ENCODE measurements at places on chromosomes 6 and 20.

DNA sequence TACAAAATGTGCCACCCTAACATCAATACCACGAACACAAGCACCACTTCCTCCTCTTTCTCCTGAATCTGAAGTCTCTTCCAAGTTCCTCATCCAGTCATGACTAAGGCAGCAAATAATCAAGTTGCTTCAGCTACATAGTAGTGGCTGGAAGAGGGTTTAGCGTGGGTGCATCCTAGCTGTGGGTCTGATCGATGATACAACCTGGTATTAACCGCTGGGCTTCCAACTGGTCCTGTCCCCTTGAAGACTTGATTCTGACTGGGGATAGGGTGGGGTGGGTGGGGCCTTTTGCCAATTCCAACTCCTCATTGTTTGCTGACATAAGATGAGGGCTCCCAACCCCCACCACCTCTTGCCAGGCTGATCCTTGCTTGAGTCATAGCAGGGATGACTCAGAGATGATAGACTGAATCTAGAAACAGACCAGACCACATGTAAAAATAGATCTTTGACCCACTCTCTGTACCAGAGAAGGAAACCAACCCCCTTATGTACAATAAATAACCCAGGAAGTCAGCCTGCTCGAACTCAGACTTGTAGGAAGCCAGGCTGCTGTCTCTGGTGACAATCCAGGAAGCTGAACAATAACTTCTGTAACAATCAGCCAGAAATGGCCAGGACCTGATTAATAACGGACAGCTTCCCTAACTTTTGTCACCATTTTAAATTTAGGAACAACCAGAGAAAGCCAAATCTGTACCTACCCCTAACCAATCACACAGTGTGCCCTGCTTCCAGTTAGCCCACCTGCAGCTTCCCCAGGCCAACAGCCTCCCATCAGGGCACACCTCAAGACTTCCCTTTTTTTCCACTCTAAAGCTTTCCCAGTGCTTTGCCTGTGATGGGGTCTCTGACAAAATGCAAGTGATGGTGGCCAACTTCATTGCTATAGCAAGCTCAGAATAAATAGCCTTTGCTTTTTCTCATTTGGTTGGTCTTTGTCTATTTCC lies 68.9 kb upstream of the FAM184A start:
- no peaks in the 10 kb centered on the region for H3K36me3 ChIP-seq
- no peak overlapping the region for H3K4me3 ChIP-seq
- H3K27me3 ChIP-seq: no peaks in the 10 kb centered on the region
- peaks cover 14% of the 10 kb centered on the region for H3K4me1 ChIP-seq

GRCh38 chr20:46071573-46071972 lies 18.2 kb downstream of the NCOA5 start:
- no peak overlapping the region for H3K27ac ChIP-seq
- DNase-seq: no peak
- no peaks in the 10 kb centered on the region for H3K27me3 ChIP-seq
- no peak overlapping the region for H3K4me3 ChIP-seq
- H3K36me3 ChIP-seq: peaks cover 83% of the 10 kb centered on the region

GRCh38 chr6:149024361-149024760 lies 277.5 kb downstream of the UST start:
- no peaks in the 10 kb centered on the region for H3K27me3 ChIP-seq
- H3K36me3 ChIP-seq: no peaks in the 10 kb centered on the region
- DNase-seq: no peak
- H3K27ac ChIP-seq: no peak overlapping the region
- H3K4me1 ChIP-seq: peaks cover 8% of the 10 kb centered on the region

DNA sequence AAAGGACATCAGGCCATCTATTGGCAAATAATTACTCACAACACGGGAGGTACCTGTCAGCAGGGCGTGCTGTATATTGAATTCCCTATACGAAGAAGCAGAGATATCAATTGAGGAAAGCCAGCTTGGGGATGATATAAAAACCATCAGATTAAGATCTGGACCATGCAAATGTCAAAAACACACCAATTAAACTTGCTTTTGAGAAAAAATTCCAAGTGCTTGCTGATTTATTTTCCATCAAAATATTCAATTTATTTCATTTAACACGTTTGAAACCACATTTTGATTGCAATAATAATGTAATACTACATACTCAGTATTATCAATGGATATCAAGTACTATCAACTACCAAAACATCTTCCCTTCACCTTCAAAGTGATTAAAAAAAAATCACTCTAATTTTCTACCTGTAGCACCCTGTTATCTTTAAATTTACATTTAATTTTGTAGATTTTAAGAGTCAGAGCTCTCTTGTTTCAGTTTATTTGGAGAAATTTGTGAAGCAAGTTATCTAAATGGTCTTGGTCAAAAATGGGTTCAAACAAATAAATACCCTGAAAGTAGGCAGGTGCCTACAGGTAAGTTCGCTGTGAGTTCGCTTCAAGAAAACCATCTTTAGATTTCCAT lies 6.8 kb upstream of the TBX18 start:
- no peak for DNase-seq
- no peaks in the 10 kb centered on the region for H3K36me3 ChIP-seq
- no peak overlapping the region for H3K4me3 ChIP-seq
- no peaks in the 10 kb centered on the region for H3K4me1 ChIP-seq
- H3K27me3 ChIP-seq: peaks cover 81% of the 10 kb centered on the region

DNA sequence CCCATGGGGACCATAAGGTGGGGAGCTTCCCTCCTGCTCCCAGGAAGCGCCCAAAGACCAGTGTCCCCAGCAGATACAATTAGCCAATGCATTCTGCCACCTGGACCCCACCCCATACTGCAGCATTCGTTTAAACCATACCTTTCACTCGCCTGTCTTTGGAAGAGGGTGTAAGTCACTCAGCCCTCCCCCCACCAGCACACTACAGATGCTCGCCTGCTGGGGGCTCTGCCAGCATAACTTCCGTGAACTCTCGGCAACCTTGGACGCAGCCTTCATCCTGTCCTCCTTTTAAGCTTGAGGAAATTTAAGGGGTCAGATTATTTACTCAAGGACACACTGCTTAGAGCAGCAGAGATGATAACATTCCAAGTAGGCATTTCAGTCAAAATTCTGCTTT lies 94.4 kb upstream of the NAA20 start:
- no peaks in the 10 kb centered on the region for H3K27me3 ChIP-seq
- DNase-seq: no peak
- no peaks in the 10 kb centered on the region for H3K36me3 ChIP-seq
- H3K4me1 ChIP-seq: peaks cover 60% of the 10 kb centered on the region
- peak overlapping the region; percentile 26 for H3K27ac ChIP-seq

- DNase-seq: no peak
- no peak overlapping the region for H3K27ac ChIP-seq
- no peak overlapping the region for H3K4me3 ChIP-seq
- H3K4me1 ChIP-seq: no peaks in the 10 kb centered on the region
- no peaks in the 10 kb centered on the region for H3K27me3 ChIP-seq
- peaks cover 23% of the 10 kb centered on the region for H3K36me3 ChIP-seq
Observed at GRCh38 chr6:109349419-109349987, 32.8 kb downstream of the CD164 start.

- H3K4me3 ChIP-seq: no peak overlapping the region
- no peak for DNase-seq
- H3K36me3 ChIP-seq: no peaks in the 10 kb centered on the region
- H3K27me3 ChIP-seq: no peaks in the 10 kb centered on the region
Observed at GRCh38 chr20:55160037-55160436, 684.6 kb downstream of the DOK5 start.

DNA sequence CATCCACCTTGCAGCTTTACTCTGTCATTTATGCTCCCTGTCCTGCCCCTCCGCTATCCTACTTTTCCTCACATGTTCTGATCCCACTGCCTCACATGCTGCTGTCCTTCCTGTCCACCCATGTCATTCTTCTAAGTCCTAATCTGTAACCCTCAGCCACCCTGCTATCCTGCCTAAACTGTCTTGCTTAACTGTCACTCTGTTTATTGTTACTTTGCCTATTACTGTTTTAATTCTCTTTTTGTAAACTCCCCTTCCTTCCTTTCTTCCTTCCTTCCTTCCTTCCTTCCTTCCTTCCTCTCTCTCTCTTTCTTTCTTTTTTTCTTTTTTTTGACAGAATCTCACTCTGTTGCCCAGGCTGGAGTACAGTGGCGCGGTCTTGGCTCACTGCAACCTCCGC lies 1.4 kb downstream of the CUL9 start:
- H3K4me1 ChIP-seq: peaks cover 37% of the 10 kb centered on the region
- no peak overlapping the region for H3K4me3 ChIP-seq
- no peak overlapping the region for H3K27ac ChIP-seq
- H3K27me3 ChIP-seq: no peaks in the 10 kb centered on the region

DNA sequence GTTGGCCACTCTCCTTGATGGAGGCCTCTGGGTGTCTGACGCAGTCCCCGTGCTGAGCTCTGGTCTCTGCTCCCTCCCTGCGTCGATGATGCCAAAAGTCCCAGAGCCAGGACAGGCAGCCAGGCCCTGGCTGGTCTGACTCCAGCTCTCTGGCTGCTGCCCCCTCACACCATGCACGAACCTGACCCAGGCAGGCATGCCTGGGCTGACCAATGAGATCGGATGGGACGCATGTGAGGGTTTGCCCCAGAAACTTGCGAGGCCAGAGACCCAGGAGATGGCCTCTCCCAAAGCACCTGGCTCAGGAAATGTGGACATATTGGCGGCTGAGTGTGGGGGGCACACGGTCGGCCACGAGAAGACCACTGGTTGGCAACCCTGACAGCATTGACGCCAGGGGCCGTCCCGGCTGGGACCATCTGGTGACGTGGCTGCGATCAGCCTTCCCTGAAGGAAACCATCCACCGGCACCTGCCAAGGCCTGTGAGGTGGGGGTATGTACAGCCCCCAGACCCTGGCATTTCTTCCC lies 51.2 kb upstream of the FRMD1 start:
- H3K27ac ChIP-seq: no peak overlapping the region
- no peak overlapping the region for H3K4me3 ChIP-seq
- no peaks in the 10 kb centered on the region for H3K4me1 ChIP-seq

DNA sequence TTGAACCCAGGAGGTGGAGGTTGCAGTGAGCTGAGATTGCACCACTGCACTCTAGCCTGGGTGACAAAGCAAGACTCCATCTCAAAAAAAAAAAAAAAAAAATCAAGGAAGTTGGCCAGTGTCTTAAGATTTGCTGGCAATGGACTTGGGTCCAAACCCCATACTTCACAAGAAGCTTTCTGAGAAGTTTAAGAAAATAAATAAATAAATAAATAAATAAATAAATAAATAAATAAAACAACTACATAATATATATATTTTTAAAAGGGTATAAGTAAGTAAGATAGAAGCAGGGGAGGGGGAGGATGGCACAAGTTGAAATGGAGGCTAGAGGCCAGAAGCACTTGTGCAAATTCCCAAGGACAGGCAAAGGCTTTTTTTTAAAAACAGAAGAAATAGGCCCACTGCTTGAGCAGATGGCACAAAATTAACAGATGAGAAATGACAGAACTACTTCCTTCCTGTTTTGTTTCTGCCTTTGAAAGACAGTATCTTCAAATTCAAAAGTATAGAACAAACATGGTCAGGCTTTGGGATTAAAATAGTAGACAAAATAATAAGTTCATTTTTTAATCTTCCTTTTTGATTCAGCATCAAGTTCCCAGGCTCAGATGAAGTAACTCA lies 287.7 kb downstream of the ALDH8A1 start:
- H3K4me1 ChIP-seq: no peaks in the 10 kb centered on the region
- H3K27ac ChIP-seq: no peak overlapping the region
- no peaks in the 10 kb centered on the region for H3K27me3 ChIP-seq
- no peak overlapping the region for H3K4me3 ChIP-seq
- no peaks in the 10 kb centered on the region for H3K36me3 ChIP-seq

- H3K36me3 ChIP-seq: no peaks in the 10 kb centered on the region
- no peaks in the 10 kb centered on the region for H3K4me1 ChIP-seq
- no peak overlapping the region for H3K27ac ChIP-seq
- no peak for DNase-seq
Observed at GRCh38 chr6:42710316-42710715, 12.1 kb downstream of the PRPH2 start.

DNA sequence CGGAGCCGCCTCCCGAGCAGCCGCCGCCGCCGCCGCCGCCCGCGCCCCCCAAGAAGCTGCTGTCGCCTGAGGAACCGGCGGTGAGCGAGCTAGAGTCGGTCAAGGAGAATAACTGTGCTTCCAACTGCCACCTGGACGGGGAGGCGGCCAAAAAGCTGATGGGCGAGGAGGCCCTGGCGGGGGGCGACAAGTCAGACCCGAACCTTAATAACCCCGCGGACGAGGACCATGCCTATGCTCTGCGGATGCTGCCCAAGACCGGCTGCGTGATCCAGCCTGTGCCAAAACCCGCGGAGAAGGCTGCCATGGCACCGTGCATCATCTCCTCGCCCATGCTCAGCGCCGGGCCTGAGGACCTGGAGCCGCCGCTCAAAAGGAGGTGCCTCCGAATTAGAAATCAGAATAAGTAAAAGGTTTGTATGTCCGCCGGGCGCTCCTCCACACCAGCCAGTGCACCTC lies 145.2 kb downstream of the SOBP start:
- no peak overlapping the region for H3K27ac ChIP-seq
- H3K27me3 ChIP-seq: peaks cover 2% of the 10 kb centered on the region
- DNase-seq: no peak
- peak overlapping the region; percentile 71 for H3K4me3 ChIP-seq
- H3K4me1 ChIP-seq: peaks cover 13% of the 10 kb centered on the region

DNA sequence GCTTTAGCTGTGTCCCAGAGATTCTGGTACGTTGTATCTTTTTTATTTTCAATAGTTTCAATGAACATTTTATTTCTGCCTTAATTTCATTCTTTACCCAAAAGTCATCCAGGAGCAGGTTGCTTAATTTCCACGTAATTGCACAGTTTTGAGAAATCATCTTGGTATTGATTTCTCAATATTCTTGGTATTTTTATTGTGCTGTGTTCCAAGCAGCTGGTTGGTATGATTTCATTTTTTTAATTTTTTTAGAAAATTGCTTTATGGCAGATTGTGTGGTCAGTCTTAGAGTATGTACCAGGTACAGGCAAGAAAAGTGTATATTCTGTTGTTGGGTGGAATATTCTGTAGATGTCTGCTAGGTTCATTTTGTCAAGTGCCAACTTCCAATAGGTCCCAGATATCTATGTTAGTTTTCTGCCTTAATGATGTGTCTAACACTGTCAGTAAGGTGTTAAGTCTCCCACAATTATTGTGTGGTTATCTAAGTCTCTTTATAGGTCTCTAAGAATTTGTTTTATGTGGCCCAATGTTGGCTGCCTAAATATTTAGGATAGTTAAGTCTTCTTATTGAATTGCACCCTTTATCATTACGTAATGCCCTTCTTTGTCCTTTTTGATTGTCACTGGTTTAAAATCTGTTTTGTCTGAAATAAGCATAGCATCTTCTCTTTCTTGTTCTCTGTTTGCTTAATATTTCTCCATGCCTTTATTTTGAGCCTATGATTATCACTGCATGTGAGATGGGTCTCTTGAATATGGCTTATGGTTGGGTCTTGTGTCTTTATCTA lies 366.9 kb upstream of the IRAK1BP1 start:
- no peaks in the 10 kb centered on the region for H3K4me1 ChIP-seq
- no peaks in the 10 kb centered on the region for H3K36me3 ChIP-seq
- no peak overlapping the region for H3K4me3 ChIP-seq

DNA sequence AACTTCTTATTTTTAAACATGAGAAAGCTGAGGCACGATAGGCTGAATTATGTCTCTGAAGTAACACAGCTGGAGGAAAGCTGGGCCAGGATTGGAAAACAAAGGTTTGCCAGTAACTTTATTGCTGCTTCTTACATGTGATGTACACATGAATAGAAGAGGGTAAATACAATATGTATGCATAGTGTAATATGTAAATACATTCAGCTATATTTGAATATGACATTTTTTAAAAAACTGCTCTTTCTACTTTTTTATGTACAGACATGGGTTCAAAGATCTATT lies 90.2 kb downstream of the ADTRP start:
- no peak overlapping the region for H3K4me3 ChIP-seq
- no peaks in the 10 kb centered on the region for H3K4me1 ChIP-seq
- no peaks in the 10 kb centered on the region for H3K36me3 ChIP-seq
- no peaks in the 10 kb centered on the region for H3K27me3 ChIP-seq

- H3K4me1 ChIP-seq: no peaks in the 10 kb centered on the region
- DNase-seq: no peak
- H3K27me3 ChIP-seq: peaks cover 3% of the 10 kb centered on the region
- H3K4me3 ChIP-seq: no peak overlapping the region
- no peaks in the 10 kb centered on the region for H3K36me3 ChIP-seq
Observed at GRCh38 chr6:12886961-12887775, 170.6 kb downstream of the PHACTR1 start.
